ENCODE measurements at places on chromosomes 13 and 19. TPM values are rescaled to one million over a fixed set of nuclear protein-coding genes. Genes with fewer than 3 reads are reported as not detected.

GRK1 gene
- 0.19 TPM for total RNA-seq

TEAD2 gene
- total RNA-seq: not detected

HCST gene
- 63.0 TPM for total RNA-seq

C19orf18 gene
- total RNA-seq: not detected

TMPRSS9 gene
- total RNA-seq: not detected

UHRF1 gene
- 228 TPM for total RNA-seq

SLC25A23 gene
- 14.2 TPM for total RNA-seq

ZNF730 gene
- 0.59 TPM for total RNA-seq

KLHL1 gene
- not detected for total RNA-seq

ANGPTL8 gene
- total RNA-seq: not detected

F2RL3 gene
- total RNA-seq: not detected

CGB8 gene
- not detected for total RNA-seq

IL4I1 gene
- 28.9 TPM for total RNA-seq

CKM gene
- total RNA-seq: not detected

OLFM2 gene
- 0.27 TPM for total RNA-seq

LYPD5 gene
- 0.73 TPM for total RNA-seq

ZNF101 gene
- total RNA-seq: 63.9 TPM

SYNE4 gene
- 1.2 TPM for total RNA-seq

FGF14 gene
- not detected for total RNA-seq

ANGPTL4 gene
- total RNA-seq: 0.19 TPM

RFPL4A gene
- total RNA-seq: not detected

KCNJ14 gene
- 1.6 TPM for total RNA-seq

KISS1R gene
- 7.2 TPM for total RNA-seq

SYDE1 gene
- total RNA-seq: 0.40 TPM

DACH1 gene
- total RNA-seq: not detected

PSG6 gene
- not detected for total RNA-seq

PSG3 gene
- total RNA-seq: not detected

ZNF738 gene
- 10.1 TPM for total RNA-seq

ZNF552 gene
- 6.4 TPM for total RNA-seq

ZNF561 gene
- 33.6 TPM for total RNA-seq

PTH2 gene
- not detected for total RNA-seq

RAB20 gene
- total RNA-seq: 2.3 TPM

YJEFN3 gene
- total RNA-seq: 7.3 TPM

ZNF345 gene
- total RNA-seq: 3.8 TPM

MYO16 gene
- total RNA-seq: not detected

GRIK5 gene
- total RNA-seq: 0.59 TPM

SIGLEC12 gene
- total RNA-seq: 1.5 TPM

CBY2 gene
- total RNA-seq: not detected

All from activated CD8-positive, alpha-beta memory T cell treated with anti-CD3 and anti-CD28 coated beads for 36 hours (primary cell).